ENCODE measurements at places on chromosomes 16 and 17. TPM values are rescaled to one million over a fixed set of nuclear protein-coding genes. Genes with fewer than 3 reads are reported as not detected.

Gene CTF1
- polyA plus RNA-seq = 9.4 TPM

Gene MPDU1
- 83.5 TPM for polyA plus RNA-seq

Gene NOTUM
- polyA plus RNA-seq = 69.2 TPM

Gene DPEP1
- polyA plus RNA-seq = 7.1 TPM

Gene KRTAP16-1
- polyA plus RNA-seq = not detected

Gene UMOD
- polyA plus RNA-seq = 0.15 TPM

Gene MILR1
- 5.6 TPM for polyA plus RNA-seq
